Motor neuron (in vitro differentiated cells): ENCODE measurements at places on chromosomes 11 and 22. TPM values are rescaled to one million over a fixed set of nuclear protein-coding genes. Genes with fewer than 3 reads are reported as not detected.

GRCh38 chr11:61334434-61335354, 1.7 kb downstream of the TKFC start:
- no peak for ATAC-seq

DNA sequence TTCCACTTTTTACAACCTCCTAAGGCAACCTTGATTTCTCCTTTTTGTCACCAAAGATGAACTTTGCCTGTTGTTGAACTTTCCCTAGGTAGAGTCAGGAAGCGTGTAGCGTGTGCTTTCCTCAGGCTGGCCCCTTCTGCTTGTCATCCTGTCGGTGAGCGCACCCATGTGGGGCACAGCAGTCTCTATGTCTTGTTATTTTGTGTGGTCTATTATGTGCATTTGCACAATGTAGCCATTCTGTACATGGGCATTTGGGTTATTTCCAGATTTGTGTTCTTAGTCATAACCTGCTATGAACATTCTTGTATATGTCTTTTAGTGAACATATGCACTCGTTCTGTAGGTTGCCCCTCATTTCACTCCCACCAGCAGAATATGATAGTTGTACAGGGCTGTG, 34.9 kb downstream of the CABIN1 start:
- ATAC-seq: no peak

GRCh38 chr22:33529424-33530113, 390.7 kb downstream of the LARGE1 start:
- no peak for ATAC-seq

DNA sequence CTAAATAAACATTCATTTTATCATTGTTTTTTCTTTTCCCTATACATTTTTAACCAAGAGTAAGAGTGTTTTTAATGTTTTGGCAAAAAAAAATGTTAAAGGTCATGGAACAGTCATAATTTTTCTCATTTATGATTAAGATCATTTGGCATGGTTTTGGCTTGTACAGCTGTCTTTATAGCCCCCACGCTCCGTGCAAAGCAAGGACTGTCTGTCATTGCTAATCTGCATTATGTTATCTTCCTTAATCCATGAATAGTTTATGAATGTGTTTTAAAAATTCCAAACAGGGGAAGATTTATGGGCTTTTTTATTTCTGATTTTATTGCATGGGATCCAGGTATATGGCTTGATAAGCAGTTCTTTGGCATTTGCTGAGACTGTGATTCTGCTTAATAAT, 28.1 kb downstream of the PGM2L1 start:
- ATAC-seq: no peak

DNA sequence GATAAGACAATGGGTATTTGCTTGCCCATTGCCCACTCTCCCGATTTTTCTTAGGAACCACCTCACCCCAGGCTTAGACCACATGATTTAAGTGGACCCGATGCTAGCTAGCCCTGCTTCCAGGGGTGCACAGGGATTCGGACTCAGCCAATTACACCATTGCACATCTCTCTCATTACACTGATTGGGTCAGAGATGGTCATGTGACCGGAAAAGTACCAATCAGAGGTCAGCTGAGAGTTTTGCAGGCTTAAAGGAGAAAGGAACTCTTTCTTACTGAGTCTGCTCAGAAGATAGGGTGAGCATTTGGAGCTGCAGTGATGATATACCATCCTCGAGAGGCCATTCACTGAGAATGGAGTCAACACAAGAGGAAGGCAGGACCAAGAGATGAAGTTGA, 12.2 kb upstream of the ANKK1 start:
- no peak for ATAC-seq

- ATAC-seq: peak; percentile 39
These were observed 103.5 kb downstream of the MICAL2 start for GRCh38 chr11:12213883-12214282.

DNA sequence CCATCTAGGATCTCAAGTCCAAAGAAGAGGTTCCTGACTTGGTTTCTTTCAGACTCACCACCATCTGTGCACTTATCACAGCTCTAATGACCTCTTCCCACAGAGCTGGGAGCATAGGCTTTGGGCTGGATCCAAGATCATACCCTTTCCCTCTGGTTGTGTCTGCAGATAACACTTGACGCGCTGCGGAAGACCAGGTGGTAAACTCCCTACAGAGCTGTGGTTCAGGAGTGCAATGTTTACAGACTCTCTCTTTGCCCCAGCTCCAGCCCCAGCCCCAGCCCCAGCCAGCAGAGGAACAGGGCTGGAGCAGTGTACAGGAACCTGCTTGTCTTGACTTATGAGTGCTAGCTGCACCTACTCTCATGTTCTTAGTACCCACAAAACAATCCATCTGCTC, 274.4 kb upstream of the SYN3 start:
- ATAC-seq: no peak

- ATAC-seq: no peak
These were observed 4.2 kb downstream of the ABCC8 start for GRCh38 chr11:17472467-17472866.

- no peak for ATAC-seq
These were observed 18.7 kb downstream of the SCUBE2 start for GRCh38 chr11:9072626-9073176.

GRCh38 chr11:119315131-119316015, 1.6 kb downstream of the MCAM start:
- peak; percentile 20 for ATAC-seq

DNA sequence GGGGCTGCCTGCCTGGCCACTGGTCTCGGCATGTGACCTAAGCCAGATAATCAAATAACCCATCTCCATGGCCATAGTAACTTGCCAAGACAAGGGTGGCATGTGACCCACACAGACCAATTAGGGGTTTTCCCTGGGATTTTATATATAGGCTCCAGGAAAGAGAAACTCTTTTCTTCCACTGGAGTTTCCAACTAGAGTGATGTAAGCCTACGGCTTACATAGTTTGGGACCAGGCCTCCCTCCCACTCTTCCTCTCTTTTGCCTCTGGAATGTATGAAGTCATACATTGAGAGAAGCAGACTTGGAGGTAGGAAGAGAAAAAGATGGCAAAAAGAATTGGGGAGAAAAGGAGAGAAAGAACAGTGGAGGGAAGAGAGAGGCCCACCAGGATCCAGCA, 84.6 kb upstream of the LDLRAD3 start:
- ATAC-seq: no peak

DNA sequence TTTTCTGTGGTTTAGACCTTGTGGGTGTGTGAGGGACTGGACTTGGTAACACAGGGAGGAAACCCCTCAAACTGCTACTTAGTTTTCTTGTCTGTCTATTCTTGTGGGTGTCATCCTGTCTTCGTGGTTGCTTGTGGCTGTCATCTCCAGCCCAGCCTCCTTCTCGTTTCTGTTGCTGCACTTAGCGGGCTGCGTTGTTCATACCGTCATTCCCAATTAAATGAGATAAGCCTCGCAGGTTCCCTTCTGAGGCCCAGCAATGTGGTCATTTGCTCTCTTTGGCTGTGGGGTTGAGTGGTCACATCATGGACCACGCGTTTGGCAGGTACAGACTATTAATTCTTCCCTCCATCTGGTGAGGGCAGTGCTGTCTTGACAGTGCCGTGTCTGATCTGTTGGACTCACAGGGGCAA, 18.8 kb downstream of the PANX1 start:
- no peak for ATAC-seq

DNA sequence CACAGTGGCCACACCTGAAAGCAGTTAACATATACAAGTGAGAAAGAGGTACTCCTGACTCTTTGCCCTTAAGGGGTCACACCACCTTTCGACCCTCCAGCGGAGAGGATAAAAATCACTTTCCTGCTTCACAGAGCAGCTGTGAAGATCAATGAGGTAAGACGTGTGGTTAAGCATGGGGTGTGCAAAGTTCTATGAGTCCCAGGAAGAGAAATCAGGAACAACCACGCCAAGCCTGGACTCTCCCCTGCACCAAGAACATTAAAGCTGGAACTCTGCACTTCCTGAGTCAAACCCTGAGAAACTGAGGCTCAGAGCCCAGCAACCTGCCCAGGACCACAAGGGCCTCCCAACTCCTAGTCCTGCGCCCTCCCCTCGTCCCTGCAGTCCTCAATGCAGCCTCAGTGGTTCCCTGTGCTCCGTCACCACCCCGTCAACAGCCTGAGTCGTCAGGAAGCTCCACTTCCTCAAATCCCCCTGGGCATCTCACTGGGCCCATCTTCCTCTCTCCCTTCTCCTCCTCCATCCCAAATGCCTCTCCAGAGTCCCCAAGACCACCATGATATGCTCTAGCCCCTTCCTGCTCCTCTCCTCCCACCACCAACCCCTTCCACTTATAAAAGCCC, 17.7 kb downstream of the TNKS1BP1 start:
- ATAC-seq: no peak

DNA sequence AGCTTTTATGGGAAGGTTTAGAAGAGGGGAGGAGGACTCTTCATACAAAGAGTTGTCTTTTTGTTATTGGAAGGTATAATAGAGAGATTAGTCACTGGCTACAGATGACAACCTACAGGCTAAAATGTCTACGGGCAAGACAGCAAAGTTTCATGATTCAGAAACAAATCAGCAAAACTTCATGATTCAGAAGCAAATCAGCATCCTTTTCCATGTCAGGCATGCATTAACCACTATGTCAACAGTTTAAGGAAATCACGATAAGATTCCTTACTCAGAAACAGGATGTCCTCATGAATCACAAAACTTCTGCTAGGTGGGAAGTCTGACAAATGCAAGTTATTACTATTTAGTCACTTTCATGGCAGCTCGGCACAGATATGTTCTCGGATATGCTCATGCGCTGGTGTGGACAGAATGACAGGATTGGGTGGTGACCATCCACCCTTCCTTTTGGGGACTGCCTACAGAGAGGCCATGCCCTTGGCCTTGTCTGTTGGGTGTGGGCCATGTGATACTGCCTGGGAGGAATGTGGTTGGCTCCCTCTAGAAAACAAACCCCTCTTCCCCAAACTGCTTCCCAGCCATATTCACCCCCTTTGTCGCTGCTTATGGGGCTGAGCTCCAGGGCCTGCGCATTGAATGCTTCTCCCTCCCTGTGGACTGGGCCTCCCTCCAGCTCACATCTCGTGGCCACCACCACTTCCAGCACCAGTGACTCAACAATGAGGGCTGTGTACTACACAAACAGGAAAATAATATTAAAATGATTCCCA, 10.1 kb downstream of the C11orf91 start:
- no peak for ATAC-seq

DNA sequence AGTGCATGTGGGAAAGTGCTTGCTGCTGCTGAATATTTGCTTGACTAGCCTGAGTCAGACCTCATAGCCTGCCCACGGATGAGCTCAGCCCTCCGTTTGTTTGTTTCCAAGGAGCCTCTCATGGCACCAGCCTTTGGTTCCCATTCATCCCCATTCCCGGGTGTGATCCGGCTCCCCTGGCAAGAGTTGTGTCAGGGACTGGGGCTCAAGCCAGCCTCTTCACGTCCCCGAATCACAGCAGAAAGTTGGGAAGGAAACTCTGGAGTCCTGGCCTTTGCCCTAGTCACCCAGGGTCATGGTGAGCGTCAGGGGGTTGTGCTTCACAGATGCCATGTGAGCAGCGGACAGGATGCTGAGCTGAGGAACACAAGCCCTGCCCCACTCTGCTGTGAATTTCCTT, 13.8 kb downstream of the SEC14L3 start:
- ATAC-seq: no peak

DNA sequence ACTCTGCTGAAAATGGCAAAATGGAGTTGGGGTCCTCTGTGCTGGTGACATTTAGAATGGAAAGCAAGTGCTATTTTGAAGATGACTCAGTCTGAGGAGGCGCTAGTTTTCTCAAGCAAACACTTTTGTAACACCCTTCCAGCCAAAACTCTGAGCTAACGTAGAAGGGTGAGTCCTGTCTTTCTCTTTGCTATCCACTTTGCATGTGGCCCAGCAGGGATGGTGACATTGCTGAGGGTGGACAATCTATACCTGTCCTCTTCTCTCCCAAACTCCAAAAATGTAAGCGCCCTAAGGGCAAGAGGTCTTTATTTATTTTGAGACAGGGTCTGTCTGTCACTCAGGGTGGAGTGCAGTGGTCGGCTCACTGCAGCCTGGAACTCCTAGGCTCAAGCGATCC, 3.6 kb upstream of the KAT5 start:
- no peak for ATAC-seq

DNA sequence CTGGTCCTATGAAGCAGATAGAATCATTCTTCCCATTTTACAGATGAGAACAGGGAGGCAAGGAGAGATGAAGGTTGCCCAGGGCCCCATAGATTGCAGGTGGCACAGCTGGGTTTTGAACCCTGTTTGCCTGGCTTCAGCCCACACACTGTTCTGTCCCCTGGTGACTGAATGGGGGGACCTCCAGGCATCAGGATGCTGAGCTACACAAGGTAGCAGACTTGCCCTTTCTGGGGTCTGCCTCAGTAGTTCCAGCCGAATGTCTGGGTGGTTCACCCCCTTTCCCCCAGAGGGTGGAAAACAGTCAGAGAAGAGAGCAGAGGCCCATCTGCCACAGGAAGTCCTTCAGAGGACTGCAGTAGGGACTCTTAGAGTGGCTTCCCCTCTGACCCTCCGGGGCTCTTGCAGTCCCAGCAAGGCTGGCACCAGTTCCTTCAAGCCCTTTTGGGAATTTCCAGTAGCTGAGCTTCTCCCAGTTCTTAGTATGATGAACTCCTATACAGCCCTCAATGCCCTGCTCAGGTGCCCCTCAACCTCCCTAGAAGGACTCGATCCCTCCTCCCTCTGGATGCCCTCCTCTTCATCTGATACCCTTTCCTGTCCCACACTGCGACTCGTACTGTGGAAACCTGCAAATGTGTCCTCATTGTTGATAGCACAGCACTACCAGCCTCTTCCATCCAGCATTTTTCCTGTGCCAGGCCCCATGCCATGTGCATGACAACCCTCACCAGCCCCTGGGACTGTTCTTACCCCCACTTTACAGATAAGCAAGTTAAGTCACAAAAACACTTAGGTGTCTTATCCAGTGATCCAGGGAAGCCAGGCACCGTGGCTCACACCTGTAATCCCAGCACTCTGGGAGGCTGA, 82.8 kb downstream of the IGLL1 start:
- no peak for ATAC-seq

GRCh38 chr11:44862558-44863101, 88.1 kb downstream of the TP53I11 start:
- ATAC-seq: no peak

GRCh38 chr11:31913985-31914384, 102.9 kb upstream of the PAX6 start:
- no peak for ATAC-seq

- ATAC-seq: no peak
These were observed 206.4 kb upstream of the E2F8 start for GRCh38 chr11:19447150-19447566.

GRCh38 chr11:115965767-115966504, 461.7 kb upstream of the CADM1 start:
- ATAC-seq: peak; percentile 92

GRCh38 chr22:27224485-27225374, 567.3 kb downstream of the MIAT start:
- ATAC-seq: peak; percentile 89

GRCh38 chr11:62622476-62623089, 797 bp upstream of the B3GAT3 start:
- ATAC-seq: no peak

MS4A3 gene
- total RNA-seq: not detected in 2 replicates

EXPH5 gene
- total RNA-seq: 0.33 and 0.39 TPM in 2 replicates

VWCE gene
- 7.2 and 8.3 TPM in 2 replicates for total RNA-seq

SLC29A2 gene
- total RNA-seq: 2.8 and 3.3 TPM in 2 replicates

PHF21A gene
- total RNA-seq: 25.8 and 29.2 TPM in 2 replicates

PKP3 gene
- 6.4 and 7.3 TPM in 2 replicates for total RNA-seq

OR5I1 gene
- 0.76 and 0.97 TPM in 2 replicates for total RNA-seq

ART1 gene
- not detected in 2 replicates for total RNA-seq

TTC38 gene
- total RNA-seq: 23.6 and 25.2 TPM in 2 replicates

SVIP gene
- total RNA-seq: 13.4 and 14.8 TPM in 2 replicates

SLC22A8 gene
- total RNA-seq: 0.92 and 1.3 TPM in 2 replicates

MAPK12 gene
- total RNA-seq: 21.7 and 23.4 TPM in 2 replicates
